Psoas muscle (tissue), 8 donors: ENCODE measurements at places on chromosomes 5 and 9.
A peak's percentile ranks its signal among the peaks of the same experiment; 100 is the strongest.

DNA sequence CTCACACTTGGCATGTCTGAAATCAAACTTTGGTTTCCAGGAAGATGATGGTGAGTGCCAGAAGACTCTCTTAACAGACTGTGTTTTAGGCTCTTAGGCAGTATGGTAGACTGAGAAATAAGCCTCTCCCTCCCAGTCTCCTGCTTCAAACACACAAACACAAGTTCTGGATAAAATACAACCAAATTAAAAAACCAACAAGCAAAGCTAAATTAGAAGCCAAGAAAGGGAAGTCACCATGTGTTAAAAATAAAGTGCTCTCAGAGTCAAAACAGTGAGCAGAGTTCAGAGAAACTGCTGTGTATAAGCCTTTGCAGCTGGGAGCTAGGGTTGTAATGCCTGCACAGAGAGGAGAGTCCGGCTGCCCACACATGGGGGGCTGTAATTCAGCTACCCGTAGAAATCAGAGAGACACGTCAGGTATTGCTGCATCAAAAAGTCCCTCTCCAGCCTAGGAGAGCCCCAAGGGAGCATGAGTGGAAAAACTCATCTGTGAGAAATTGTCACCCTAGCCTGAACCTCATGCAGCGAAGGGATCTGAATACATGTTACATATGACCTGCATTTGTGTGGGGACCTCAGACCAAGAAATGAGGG is 62.6 kb downstream of the ANGPTL2 start:
- no peak for DNase-seq

GRCh38 chr5:11182441-11183080 is 421.5 kb upstream of the DAP start:
- DNase-seq = no peak

DNA sequence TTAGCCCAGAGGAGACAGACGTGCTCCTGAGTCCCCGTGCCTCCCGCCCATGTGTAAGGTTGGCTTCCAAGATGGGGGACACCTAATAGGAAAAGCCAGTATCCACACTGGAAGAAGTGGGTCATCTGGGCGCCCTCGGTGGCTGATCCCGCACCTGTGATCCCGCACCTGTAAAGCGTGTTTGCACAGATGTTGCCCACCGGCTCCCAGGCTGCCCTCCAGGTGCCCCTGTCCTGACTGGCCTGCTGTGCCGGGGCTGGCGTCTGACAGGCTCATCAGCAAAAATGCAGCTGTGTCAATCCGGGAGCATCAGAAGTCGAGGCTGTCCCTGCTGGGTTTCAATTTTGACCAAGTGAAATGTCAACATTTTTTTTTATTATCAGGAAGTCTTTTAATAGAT is 88.5 kb downstream of the IRX1 start:
- DNase-seq = no peak

DNA sequence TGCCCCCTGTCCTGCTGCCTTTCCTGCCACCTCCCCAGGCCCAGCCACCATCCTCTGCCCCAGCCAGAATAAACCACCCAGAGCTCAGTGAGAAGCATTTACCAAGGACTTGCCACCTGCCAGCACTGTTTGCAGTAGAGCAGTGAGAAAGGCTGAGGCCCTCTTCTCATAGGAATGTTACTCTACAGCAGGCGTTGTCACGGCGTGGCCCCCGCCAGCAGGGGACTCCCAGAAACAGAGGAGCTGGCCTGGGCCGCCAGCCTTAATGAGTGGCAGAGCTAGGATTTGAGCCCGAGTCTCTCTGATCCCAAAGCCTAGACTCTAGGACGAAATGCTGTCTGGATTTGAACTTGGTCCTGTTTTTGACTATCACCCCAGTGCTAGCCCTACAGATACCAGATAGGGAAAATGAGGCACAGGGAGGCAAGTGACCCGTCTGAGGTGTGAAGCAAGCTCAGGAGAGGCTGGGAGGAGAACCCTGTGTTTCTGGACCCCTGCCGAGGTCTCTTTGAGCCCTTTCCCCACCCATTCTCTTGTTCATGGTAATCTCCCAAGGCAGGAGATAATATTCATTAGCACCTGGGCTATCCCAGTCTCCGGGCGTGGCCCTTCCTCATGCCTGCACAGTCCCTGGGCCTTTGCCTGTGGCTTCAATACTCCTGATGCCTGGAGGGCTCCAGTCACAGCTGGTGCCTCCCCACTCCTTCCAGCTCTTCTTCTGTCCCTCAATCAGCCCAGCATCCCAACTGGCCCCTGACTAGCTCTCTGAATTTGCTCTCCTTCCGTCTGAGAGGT is 30.7 kb downstream of the HRH2 start:
- DNase-seq = peak; percentile 21

GRCh38 chr5:125655156-125655555 is 768.1 kb upstream of the GRAMD2B start:
- no peak for DNase-seq

GRCh38 chr9:120985819-120986222 is 59.2 kb upstream of the TRAF1 start:
- no peak for DNase-seq

- DNase-seq = peak; percentile 86
Observed at GRCh38 chr9:116156621-116157314, 3.2 kb downstream of the PAPPA start.

DNA sequence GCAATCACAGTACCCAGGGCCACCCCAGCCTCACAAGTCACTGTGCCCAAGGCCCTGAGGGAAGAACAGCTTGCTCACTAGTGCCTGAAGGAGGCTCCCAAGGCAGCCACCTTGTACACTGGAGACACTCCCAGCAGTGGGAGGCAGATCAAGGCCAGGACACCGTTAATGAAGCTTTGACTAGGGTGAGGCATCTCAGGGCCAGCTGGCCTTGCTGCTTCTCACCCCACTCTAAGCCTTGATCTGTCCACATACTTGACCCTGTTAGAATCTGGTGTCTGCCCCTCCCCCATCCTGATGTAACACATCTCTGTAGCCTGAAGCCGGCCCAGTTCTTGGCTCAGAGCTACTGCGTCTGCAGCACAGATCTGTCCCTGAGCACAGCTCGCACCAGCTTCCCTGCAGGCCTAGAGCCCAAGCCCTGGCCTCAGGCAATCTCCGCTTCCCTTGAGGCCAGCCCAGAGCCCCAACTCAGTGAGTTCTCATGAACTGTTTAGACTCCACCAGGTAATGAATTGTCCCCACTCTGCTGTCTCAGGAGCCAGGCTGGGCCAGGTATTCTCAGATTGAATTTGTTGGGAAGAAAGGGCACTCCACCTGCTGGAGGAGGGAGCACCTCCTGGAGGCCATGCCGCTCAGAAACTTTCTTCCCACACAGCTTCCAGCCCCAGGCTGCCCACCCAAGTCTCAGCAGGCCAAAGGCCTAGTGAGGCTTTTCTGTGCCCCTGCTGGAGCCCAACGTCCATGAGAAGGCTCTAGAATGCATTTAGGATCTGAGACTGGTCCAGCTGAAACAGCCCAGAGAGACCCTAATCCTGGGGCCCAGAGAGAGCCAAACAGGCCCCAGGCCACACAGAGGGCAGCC is 13.4 kb upstream of the JADE2 start:
- peak; percentile 94 for DNase-seq

DNA sequence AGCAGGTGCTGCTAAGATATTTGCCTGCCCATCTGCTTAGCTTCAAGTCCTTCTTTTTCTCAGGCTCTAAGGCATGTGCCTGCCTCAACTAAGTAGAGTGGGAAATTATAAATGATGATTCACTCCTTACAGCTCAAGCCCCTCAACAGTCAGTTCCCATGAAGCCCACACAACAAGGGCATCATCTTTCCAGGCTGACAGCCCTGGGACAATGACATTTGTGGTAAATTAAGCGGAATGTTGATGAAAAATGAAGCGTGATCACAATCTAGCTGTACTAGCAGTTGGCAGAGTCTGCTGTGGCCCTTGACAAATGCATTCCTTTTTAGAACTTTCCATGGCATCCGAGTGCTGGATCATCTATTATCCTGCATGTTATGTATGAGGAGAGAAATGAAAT is 548.6 kb downstream of the KIF4B start:
- DNase-seq = no peak

- no peak for DNase-seq
Observed at GRCh38 chr5:74177961-74178360, 462.6 kb downstream of the ENC1 start.

- DNase-seq = peak; percentile 41
Observed at GRCh38 chr5:142803428-142804125, 33.4 kb downstream of the ARHGAP26 start.

- DNase-seq = no peak
Observed at GRCh38 chr5:143418140-143418866, 14.8 kb upstream of the NR3C1 start.

DNA sequence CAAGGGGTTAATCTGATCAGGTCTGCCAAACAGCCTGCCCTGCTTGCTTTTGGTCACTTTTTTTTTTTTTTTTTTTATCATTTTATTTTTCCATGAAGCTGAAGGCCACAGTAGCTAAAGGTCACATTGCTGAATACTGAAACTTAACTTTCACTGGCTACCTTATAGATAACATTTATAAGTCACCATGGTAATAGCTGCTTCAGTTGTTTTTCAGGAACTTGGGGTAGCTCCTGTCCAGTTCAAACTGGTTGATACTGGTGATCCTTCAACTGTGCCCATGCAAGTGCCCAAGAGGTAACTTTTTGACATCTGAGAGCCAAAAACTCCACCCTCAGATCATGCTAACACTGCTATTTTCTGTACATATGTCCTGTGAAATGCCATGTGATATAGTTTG is 68.3 kb upstream of the RGS7BP start:
- DNase-seq = no peak

DNA sequence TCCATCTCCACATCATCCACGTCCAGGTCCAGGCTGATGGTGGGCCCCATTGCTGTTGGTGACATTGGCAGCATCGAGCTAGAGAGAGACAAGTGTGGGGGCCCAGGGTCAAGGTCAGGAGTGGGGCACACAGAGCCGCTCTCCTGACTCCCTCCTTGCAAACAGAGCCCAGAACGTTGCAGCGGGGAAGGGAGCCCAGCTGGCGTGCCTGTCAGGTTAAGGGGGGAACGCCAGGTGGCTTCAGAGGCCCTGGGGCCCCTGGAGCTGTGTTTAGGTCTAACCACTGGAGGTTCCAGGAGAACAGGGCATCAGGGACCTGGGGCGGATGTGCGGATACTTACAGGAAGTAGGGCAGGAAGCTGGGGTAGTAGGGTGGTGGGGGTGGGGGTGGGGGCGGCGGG is 7.5 kb downstream of the RNF44 start:
- DNase-seq = no peak

DNA sequence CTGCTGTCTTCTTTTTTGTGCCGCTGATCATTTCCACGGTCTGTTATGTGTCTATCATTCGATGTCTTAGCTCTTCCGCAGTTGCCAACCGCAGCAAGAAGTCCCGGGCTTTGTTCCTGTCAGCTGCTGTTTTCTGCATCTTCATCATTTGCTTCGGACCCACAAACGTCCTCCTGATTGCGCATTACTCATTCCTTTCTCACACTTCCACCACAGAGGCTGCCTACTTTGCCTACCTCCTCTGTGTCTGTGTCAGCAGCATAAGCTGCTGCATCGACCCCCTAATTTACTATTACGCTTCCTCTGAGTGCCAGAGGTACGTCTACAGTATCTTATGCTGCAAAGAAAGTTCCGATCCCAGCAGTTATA is 17.1 kb downstream of the F2R start:
- DNase-seq = no peak

DNA sequence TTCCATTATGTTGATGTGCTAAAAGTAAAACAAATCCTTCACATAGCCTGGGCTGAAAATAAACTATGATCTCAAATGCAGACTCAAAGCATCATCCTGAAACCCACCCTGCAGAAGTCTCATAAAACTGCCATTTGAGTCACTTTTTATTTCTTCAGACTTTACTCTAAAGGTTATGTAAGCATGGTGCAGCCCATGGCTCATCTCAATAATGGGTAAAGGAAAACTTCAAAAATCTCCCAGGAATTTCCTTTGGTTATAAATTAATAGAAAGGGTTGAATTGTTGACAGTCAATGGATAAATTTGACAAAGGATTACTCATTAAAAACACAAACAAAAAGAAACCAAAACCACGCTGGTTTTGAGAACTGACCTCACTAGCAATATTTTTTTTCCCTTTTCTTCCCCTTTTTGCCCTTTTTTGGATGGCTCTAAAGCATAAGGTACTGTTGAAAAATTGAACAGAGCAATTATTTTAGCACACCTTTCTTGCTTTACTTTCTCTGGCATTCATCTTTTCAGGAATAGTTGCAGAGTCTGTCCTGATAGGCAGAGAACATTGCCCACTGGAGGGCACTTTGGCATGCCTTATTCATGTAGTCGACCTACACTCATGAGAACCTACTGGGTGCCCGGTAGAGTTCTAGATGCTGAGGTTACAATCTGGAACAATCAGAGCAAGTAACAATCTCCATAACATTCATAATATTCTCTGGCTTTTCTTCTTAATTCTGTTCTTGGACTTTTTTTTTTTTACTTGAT is 191.4 kb downstream of the TMEM167A start:
- DNase-seq = no peak

- DNase-seq = no peak
Observed at GRCh38 chr9:104750185-104750767, 2.8 kb downstream of the NIPSNAP3A start.

- no peak for DNase-seq
Observed at GRCh38 chr5:145681686-145682085, 153.5 kb downstream of the PRELID2 start.

DNA sequence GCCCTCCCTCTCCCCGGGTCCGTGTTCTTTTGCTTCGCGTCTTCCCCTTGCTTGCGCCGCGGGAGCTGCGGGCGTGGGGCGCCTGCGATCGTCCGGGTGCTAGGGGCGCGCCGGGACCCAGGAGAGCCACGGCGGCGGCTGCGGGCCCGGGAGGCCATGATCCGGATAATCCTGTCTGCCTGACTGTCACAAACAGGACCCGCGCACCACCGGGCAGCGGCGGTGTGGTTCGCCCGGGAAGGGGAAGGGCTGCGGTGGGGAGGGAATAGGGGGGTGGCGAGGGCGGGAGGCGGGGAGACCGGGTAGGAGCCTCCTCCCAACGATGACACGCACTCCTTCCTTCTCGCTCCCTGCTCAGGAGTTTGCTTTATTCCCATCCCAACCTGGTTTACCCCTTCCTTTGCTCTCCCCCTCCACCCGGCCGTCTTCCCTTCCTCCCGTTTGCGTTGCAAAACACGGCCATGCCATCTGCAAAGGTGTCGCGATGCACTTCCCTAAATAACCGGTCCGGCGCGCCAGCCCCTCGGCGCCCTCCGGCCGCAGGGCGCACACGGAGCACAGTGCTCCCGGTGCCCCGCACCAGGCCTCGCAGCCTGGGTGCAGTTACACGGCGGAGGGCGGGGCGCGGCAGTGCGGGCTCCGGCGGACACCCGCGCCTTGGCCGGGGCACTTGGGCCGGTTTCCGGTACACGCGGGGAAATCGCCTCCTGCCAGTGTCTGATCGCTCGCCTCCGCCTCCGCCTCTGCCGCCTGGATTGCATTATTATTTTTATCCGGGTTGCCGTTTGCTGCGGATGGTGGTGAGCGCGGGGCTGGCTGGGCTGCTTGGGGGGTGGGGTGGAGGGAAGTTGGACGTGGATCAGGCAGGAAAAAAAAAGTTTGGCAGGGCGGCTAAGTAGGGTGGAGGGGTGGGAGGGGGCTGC is 1.5 kb downstream of the SMARCA2 start:
- peak; percentile 83 for DNase-seq

GRCh38 chr5:138974227-138975063 is 99.3 kb upstream of the LRRTM2 start:
- DNase-seq = no peak

- DNase-seq = no peak
Observed at GRCh38 chr5:160930406-160930805, 78.4 kb upstream of the ATP10B start.
